ENCODE measurements at places on chromosomes 11 and 22.

DNA sequence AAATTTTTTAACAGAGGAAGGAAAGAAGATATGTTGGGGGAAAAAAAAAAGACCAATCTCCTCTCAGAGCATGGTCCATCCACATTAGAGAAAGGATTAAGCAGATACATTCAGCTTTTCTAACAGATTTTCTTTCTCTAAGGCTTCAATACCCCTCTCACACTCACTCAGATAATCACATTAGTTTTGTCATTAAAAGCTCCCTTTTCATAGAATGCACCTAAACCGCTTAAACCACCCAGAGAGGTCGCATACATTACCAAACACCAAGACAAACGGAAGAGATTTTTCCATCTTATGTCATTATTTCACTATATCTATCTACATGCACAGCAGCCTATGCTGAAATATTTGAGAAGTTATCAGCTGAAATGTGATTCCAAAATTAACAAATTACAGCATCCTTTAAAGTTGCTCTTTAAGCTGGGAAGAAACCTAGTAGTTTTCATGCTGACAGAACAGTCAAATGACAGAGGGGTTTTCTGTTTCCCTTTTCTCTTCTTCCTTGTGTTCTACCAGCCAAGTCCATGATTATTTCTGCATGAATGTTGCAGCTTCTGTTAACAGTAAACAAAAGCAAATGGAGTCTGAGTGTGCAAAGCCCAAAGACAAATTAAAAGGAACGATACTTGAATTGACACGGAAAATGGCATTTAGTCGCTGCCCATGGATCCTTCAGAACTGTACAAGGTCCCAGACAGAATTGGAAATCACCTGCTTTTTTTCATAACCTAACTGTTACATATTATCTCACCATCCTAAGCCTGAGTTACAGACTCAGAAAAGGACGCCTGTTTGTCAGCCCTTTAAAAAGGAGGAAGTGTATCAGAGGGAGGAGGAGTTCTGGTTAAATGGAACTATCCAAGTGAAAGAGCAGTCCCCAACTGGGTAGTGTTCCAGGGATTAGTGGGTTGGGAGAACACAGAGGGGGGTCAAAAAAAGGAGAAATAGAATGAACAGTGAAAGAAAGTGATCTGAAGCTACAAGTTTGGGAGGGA lies 54.6 kb downstream of the PRCP start:
- DNase-seq, result no peak

- DNase-seq, result no peak
Observed at GRCh38 chr11:12862696-12863469, 146.2 kb upstream of the RASSF10 start.

DNA sequence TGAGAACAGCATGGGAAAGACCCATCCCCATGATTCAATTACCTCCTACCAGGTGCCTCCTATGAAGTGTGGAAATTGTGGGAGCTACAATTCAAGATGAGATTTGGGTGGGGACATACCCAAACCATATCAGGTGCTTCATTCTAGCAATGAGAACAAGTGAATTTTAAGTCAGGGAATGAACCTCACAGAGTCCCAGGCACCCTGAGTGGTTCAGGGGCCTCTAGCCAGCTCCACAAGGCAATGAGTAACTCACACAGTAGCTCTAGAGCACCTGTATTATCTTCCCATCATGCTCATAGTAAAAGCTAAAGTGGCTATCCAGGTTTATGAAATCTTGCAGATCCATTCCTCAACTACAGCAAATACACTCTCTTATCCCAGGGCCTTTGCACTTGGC lies 13.1 kb upstream of the ACCSL start:
- no peak for DNase-seq

GRCh38 chr22:48695731-48696305 lies 1131.9 kb downstream of the BRD1 start:
- DNase-seq, result no peak

DNA sequence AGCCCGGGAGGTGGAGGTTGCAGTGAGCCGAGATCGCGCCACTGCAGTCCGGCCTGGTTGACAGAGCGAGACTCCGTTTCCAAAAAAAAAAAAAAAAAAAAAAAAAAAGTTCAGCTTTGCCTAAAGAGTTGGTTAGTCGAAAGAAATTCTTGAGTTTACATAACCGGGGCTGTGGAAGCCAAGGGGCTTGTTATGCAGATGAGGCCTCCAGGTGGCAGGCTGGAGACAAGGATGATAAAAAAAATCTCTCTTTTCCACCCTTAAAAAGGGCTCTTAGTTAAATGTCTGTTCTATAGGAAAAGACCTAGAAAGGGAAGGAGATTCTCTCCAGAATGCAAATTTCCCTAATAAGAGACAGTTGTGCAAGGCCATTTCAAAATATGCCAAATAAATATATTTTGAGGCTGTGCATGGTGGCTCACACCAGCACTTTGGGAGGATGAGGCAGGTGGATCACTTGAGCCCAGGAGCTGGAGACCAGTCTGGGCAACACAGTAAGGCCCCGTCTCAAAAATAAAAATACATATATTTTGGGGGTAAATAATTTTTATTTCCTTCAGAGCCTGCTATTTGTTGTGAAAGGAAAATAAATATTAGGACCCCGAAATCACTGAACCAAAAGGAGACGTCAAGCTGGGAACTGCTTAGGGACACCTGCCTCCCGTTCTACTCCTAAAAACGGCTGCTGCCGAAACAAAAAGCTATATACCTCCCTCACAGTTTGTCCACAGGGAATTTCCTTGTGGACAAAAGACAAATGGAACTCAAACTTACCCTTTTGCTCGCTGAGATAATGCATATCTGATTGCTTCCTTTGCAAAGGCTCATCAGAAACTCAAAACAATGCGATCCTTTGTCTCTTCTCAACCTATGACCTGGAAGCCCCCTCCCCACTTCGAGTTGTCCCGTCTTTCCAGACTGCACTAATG lies 2.4 kb upstream of the IFITM2 start:
- peak; percentile 34 for DNase-seq

DNA sequence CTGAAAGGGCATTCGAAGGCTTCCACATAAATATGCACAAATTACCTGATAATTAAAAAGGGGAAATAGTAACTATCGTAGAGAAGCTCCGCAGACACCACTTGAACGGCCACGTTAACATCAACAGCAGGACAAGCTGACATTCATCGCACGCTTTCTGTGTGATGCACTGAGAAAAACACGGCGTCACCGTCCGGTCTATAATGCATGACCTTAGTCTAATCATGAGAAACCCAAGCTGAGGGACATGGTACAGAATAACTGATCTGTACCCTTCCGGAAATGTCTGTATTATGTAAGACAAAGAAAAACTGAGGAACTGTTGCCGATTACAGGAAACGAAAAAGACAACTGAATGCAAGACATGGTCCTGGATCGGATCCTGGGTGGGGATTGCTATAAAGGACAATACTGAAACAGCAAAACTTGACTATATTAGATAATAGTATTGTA lies 678 bp upstream of the RANGAP1 start:
- DNase-seq, result peak; percentile 35

GRCh38 chr22:39251762-39252460 lies 7.1 kb upstream of the PDGFB start:
- DNase-seq, result peak; percentile 63

GRCh38 chr11:73334384-73335203 lies 26.5 kb downstream of the ARHGEF17 start:
- no peak for DNase-seq

- DNase-seq, result no peak
Observed at GRCh38 chr11:1915795-1916131, 3.7 kb upstream of the TNNT3 start.

GRCh38 chr11:28842716-28843115 lies 734.5 kb downstream of the METTL15 start:
- DNase-seq, result no peak

DNA sequence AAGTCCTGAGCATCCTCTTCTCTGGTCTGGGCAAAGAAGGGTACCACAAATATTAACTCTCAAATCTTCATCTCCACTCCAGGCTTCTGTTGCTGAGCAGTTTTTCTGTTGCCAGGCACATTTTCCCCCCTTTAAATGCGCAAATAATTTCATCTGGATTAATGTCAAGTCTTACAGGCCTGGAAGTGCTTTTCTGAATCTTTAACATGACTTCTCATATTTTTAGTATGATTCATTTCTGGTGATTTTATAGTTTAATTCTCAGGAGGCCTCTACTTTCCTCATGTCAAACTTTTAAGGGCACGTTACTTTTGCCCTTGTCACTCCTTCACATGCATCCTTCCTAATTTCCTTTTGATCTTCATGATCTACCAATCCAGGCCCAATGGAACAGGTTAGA lies 510.2 kb downstream of the METTL15 start:
- DNase-seq, result no peak

DNA sequence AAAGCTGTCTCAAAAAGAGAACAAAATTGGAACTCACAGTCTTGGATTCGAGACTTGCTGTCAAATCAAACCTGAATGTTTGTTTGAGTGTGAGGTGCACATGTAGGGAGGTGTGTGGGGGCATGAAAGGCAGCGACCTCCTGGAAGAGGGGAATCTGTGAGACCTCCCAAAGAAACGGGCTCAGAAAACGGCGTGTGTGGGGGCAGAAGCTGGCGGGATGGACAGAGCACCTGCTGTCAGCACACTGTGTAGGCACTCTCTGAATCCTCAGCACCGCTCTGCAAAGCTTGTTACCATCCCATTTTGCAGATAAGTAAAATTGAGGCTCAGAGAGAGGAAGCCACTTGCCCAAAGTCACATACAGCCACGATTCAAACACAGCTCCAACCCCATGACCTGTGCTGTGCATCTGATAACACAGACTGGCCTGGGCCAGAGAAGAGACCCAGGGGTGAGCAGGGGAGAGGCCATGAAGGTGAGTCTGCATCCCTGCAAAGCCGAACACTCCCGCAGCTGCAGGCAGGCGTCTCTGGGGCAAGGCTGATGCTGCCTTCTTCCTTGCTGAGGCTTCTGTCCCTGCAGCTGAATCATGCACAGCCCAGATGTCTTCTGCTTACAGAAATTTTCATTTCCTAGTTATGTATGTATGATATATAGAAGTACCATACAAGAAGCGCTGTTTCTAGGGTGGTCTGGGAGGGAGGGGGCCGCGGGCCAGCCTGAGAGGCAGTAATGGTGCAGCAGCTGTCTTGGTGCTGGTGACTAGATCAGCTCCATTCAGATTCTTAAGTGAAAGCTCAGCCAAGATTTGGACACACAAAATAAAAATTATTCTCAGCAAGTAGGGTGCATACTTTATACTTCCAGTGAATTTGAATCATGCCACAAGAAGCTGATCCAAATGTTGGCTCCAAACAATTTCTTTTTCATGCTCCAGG lies 67.3 kb upstream of the SHISAL1 start:
- DNase-seq, result no peak

DNA sequence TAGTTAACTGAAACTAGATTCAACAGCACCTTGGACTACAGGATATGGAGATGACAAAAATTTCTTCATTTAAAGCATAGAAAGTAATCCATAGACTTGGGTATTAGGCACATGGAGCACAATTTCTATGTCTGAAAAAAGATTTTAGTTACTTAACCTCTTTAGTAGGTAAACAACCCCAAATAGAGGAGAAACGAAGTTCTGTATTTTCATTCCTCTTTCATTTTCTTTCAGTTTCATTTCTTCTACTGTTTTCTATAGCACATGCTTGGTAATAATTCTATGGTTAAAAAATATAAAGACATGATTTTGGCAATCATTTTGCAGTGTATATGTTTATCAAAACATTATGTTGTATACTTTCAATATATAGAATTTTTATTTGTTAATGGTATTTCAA lies 99.5 kb downstream of the CASP12 start:
- no peak for DNase-seq

GRCh38 chr11:32594272-32594671 lies 10.6 kb downstream of the EIF3M start:
- DNase-seq, result no peak

- no peak for DNase-seq
Observed at GRCh38 chr11:48006301-48006992, 26.1 kb downstream of the PTPRJ start.

DNA sequence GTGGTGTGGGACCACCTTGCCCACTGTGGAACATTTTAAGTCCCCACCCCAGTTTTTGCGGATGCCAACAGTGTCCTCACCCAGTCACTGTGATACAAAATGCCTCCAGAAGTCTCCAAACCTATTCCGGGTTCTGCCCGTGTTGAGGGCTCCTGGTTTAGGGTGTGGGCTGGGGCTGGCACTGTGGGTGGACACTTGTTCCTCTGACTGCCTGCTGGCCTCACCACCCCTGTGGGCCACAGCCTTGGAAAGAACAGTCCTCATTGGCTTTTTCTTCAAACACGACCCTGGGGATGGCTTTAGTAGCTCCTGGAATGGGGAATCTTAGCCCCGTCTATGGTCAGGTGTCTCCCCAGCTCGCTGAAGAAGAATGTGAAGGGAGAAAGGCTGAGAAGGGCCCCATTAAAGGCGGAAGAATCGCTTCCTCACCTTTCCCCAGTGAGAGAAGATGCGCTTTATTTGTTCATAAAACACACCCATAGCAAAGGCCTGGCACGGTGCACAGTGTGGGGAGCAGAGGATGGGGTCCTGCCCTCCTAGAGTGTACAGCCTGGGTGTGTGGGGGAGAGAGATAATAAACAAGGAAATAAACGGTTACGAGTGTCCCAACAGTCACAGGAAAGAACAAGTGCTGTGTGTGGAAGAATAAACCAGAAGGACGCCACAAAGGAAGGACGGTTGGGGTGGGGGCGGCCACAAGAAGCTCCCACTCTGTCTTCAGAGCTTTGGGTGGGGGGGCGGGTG lies 91.6 kb upstream of the SLC22A12 start:
- no peak for DNase-seq

GRCh38 chr11:34262531-34263081 lies 95.2 kb downstream of the ABTB2 start:
- DNase-seq, result no peak

DNA sequence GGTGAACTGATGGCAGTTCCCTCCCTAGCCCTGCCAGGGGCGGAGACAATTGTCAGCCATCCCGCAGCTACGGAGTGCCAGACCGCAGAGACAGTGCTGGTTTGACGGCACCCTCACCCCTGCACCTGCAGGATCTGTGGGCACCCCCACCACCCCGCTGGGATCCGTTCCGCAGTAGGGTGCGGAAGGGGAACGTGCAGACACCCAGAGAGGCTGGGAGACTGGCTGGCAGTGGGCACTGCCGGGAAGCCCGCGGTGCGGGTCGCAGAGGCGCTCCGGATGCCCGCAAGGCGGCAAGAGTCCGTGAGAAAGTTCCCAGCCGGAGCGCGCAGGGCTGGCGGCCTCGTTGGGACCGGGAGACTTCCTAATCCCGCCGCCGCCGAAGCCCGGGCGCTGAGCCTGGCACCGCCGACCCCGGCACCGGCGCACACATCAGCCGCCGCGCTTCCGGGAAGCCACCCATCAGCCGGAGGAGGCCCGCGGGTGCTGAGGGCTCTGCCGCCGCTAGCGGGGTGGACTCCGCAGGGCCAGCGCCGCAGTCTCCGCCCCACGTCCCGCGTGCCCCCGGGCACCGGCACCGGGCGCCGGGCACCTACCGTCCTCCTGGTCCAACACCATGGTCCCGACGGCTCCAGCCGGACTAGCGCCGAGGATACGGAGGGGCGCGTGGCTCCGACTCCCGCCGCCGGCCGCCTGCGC lies 4.3 kb upstream of the LMO1 start:
- DNase-seq, result no peak

GRCh38 chr11:13955971-13956421 lies 6.5 kb upstream of the SPON1 start:
- peak; percentile 48 for DNase-seq

GRCh38 chr11:67111261-67111660 lies 7.8 kb upstream of the KDM2A start:
- no peak for DNase-seq

All from SW480 (cell line).